SJSA1 (cell line): ENCODE measurements at places on chromosomes 1 and 21.
A peak's percentile ranks its signal among the peaks of the same experiment; 100 is the strongest.

- no peak for DNase-seq
Measured at GRCh38 chr1:33397994-33398393, 32.9 kb downstream of the PHC2 start.

- no peak for DNase-seq
Measured at GRCh38 chr21:14824126-14824525, 240.7 kb downstream of the NRIP1 start.

- DNase-seq, result no peak
Measured at GRCh38 chr21:46431884-46432488, 26.7 kb upstream of the DIP2A start.

GRCh38 chr21:34885125-34885524, 164.0 kb downstream of the RUNX1 start:
- peak; percentile 59 for DNase-seq

GRCh38 chr1:184191181-184191621, 139.7 kb downstream of the TSEN15 start:
- no peak for DNase-seq

DNA sequence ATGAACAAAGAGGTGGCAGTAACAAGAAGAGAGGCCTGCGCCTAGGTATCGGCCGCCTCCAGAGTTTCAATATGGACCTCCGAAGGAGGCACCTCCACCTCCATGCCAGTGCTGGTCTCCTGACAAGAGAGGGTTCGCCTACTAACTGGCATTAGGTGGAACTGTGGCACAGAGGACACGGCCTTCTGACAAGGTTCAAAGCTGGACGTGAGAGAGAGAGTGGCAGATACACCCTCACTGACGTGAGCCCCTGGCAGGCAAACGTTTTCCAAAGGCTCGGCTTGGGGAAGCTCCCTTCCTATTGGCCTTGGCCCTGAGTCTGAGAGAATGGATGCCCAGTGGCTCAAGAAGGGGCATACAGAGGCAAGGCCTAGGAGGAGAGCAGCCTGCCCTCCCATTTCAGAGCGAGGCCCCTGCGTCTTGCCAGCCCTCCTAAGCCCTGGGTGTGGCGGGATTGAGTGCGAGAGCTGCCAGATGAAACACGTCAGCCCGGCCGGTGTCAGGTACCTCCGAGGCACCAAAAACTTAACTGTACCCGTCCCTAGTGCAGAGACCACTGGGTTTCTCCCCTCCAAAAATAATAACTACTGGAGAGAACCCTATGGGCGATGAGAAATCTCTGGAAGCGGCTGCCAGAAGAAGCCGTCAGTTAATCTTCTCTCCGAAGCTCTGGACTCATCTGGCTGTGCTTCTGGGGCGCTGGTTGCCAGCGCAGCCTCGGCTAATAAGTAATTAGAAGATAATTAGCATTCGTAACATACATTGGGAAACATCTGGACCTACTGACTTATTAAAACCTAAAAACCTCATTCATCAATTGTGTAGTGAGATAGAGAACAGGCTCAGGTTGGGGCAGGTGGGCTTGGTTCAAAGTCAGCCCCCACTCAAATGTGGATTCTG, 283.6 kb downstream of the NPHP4 start:
- no peak for DNase-seq

GRCh38 chr21:45644041-45644906, 749 bp downstream of the PCBP3 start:
- no peak for DNase-seq

DNA sequence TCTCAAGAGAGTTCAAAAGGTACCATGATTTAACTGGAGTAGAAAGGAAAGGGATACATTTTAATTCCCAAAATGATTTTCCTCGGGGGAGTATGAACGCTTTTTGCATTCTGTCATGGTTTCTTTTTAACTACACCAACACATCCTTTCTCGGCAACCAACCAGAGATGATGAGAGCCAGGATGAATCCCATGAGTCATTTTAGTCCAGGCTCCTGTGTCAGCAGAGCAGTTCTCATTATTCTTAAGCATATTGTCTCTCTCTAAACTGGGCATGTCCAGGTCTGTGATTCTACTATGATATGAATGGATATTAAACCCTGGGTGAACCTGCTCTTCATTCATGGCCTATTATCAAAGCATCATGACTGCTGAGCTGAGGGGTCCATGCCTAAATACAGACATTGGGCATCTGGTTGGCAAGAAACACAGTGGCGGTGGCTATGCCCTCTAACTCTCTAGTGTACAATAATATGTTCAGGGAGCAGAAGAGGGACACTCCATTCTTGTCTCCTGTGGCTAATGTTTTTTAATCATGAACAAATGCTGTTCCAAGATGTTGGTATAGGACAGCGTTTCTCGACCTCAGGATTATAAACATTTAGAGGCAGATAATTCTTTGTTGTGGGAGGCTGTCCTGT, 124.3 kb upstream of the ESRRG start:
- no peak for DNase-seq

- no peak for DNase-seq
Measured at GRCh38 chr21:15586752-15587427, 142.9 kb upstream of the USP25 start.

- DNase-seq, result no peak
Measured at GRCh38 chr1:49606082-49606481, 417.7 kb downstream of the AGBL4 start.

- DNase-seq, result peak; percentile 99
Measured at GRCh38 chr1:30718091-30718635, 5.2 kb downstream of the MATN1 start.

- DNase-seq, result no peak
Measured at GRCh38 chr1:235928197-235928596, 61.5 kb upstream of the LYST start.

- no peak for DNase-seq
Measured at GRCh38 chr1:36088265-36088576, 471 bp upstream of the ADPRS start.

DNA sequence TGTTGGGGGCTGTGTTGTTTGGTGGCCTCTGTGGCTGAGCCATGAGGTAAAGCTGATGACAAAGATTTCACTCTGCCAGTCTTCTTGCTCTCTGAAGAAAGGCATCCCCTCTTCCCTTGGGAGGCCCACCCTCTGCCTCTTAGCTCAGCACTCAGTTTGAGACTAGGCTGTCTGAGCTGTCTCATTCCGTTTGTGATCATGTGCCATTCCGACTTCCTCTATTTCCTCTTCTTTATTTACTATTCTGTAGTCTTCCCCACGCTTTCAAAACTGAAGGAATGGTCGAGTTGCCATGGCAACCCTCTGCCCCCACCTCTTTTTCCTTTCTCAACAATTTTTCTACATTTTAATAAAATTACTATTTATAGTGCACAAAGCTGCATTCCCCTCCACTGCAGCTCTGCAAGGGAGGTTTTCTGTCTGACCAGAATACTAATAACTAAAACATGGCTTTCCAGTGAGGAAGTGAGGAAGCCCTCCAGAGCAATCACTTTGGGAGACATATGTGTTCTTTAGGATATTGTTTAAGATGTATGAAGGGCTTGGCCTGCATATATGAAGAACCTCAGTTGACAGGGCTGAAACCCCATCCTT, 30.8 kb downstream of the KCNA3 start:
- no peak for DNase-seq

GRCh38 chr1:205240569-205240968, 12.8 kb downstream of the TMCC2 start:
- DNase-seq, result no peak

DNA sequence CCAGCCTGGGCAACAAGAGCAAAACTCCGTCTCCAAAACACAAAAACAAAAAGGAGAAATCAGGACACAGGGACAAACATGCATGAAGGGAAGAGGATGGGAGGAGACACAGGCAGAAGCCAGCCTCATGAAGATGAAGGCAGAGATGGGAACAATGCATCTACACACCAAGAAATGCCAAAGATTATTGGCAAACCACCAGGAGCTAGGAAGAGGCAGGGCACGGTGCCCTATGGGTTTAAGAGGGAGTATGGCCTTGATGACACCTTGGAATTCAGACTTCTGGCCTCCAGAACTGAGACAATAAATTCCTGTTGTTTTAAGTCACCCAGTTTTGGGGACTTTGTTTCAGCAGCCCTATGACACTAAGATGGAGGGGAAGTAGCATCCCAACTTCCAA, 5.2 kb downstream of the TMPRSS3 start:
- no peak for DNase-seq

DNA sequence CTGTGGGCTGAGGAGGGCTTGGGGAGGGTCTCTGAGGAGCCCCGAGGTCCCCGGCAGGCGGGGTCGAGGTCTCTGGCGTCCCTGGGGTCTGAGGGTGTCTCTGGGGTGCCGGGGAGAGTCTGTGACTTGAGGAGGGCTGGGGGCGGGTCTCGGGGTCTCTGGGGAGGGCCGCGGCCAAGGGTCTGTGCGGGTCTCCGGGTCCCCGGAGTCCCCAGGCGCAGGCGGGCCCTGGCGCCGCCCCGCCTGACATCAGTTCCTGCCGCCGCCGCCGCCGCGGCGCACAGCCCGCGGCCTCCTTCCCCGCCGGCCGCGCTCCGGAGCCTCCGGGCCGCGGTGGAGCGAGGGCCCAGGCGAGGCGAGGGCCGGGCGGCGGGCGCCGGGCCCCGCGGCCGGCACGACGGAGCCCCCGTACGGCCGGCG, at the start of gene PLEKHM2:
Gene PLEKHM2 (plus strand): TSS at position 279 of the 420 bp plus-strand sequence. CDS start 239 bp downstream, outside the sequence.
- DNase-seq, result no peak

- DNase-seq, result no peak
Measured at GRCh38 chr1:236951672-236952071, 52.6 kb downstream of the MT1HL1 start.
